ENCODE measurements at places on chromosomes 11 and 22.

GRCh38 chr11:1330473-1330872, 21.0 kb upstream of the TOLLIP start:
- no peak for DNase-seq

DNA sequence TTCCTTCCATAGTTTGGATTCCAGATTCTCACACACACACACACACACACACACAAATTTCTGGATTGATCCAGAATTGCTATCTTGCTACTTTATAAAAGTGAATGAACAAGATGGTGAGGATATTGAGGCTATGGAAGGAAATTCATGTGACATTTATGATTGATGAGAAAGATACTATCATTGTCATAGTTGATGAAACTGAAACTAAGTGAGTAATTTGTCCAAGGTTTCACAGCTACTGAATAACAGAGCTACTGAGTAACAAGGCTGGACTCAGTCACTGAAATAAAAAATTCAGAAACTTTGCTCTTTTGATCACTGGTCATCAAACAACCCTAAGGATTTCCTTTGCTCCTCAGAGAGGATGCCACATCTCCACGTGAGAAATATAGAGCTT, 16.2 kb downstream of the OR5D16 start:
- DNase-seq: no peak

- no peak for DNase-seq
Measured at GRCh38 chr22:25566898-25567235, 2.4 kb downstream of the GRK3 start.

- peak; percentile 44 for DNase-seq
Measured at GRCh38 chr22:36486619-36487384, 5.4 kb upstream of the TXN2 start.

DNA sequence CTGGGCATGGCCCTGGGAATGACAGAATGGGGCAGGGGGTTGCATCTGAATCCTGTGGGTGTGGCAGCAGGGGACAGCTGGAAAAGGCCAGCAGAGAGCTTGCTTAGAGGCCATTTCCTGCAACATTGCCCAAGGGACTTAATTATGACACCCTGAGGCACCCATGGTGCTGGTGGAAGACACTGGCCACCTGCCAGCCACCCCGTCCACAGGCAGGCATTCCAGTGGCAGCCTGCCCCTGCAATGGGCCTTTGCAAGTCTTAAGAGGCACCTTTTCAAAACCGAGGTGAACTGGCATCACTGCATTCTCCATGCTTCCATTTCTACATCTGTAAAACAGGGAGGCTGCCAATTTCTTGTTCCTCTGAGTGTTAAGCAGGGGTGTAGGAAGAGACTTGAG, 21.6 kb upstream of the SUSD2 start:
- no peak for DNase-seq

DNA sequence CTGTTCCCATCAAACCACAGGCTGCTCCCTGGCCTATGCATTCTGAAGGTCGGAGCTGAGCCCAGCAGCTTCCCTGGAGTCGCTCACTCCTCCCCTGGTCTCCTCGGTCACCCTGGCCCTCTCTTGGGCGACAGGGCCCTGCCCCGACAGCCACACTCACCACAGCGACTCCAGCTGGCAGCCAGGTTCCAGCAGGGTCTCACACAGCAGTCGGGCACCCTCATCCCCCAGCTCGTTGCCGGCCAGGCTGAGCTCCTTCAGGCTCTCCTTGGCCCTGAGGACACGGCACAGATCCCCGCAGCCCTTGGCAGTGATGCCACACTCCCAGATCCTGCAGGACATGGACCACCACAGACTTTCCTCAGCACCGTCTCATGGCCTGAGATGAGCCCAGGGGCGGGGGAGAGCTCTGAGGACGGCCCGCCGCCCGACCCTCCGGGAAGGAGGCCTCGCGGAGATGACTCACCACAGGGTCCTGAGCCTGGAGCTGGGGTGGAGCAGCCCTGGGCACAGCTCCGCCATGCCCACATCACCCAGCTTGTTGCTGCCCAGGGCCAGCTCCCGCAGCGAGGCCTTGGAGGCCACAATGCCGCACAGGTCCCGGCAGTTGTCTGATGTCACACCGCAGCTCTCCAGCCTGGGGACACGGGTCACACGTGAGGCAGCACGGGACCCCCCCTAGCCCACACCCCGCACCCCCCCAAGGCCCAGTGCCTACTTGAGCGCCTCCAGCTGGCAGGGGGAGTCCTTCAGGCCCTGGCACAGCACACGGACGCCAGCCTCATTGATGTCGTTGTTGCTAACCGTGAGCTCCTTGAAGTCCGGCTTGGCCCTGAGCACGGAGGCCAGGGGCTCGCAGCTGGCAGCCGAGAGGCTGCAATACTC, 8.5 kb downstream of the RNH1 start:
- no peak for DNase-seq

DNA sequence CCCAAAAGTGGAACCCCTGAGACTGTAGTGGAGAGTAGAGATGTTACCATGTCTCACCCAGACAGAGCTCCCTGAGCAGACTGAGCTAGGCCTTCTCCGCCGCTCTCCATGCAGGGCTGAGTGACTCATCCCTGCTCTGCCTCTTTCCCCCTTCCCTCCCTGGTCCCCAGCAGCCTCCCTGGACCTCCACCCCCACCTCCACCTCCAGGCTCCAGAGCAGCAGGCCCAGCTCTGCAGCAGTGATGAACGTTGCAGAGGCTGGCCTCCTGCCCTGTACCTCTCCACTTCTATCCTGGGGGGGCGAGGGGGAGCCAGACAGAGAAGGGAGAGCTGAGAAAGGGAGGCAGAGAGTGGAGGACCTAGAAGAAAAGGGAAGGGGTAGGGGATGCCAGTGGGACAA, 19.3 kb upstream of the ARAP1 start:
- DNase-seq: no peak

DNA sequence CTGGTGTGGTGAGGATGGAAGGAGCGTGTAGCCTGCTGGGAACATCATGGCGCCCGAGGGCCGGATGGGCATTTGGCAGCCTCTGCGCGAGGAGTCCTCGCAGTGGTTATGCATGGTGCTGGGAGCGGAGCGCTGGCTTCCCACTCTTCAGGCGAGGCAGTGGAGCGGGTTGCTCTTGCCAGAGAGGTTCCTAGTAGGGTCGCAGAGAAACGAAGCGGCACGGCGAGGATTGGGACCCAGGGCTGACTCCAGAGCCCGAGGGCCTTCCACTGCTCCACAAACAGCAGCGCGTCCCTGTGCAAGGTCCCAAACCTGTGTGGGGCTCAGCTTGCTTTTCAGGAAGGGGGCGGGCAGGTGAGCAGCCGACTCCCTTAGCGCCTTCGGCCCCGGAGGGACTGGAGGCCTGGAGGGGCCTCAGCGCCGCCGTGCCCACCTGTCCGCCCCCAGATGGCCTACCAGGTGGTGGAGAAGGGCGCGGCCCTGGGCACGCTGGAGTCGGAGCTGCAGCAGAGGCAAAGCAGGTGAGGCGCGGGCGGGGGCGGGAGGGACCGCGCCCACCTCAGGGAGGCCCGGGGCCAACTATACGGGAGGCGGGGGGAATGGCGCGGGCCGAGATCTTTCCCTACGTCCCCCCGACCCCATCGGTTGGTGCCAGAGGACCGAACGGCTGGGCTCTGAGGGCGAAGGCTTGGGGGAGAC, 7.2 kb downstream of the ATG16L2 start:
- no peak for DNase-seq

GRCh38 chr11:24575392-24575791, 78.5 kb downstream of the LUZP2 start:
- DNase-seq: no peak

DNA sequence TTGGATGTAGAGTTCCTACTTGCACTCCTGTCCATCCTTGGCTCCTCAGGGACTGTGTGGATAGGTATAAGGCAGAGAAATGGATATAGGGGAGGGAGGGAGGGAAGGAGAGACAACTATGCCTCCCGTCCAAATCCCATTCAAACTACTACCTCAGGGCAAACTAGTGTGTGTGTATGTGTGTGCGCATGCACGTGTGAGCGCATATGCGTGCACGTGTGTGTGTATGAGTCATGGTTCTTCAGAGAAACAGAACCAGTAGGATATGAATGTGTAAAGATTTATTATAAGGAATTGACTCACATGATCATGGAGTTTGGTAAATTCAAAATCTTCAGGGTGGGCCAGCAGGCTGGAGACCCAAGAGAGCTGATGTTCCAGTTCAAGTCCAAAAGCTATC, 42.2 kb upstream of the DRD2 start:
- DNase-seq: no peak

DNA sequence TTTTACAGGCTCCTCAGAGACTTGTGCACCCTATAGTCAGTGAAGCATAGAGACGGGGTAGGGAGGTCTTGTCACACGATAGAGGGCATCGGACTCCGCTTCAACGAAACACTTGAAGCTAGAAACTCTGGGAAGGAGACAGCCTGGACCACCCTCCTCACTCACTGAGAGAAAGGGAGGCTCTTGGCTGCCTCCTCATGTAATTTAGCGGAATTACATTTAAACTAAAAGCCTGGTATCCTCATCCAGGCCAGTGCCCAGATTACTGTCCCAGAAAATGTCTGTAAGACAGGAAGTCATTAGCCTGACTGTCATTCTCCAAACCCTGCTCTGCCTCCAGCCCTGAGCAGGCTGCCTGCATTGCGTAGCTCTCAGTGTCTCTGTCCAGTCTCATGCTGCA, 36.0 kb downstream of the TTLL1 start:
- no peak for DNase-seq

GRCh38 chr11:13984616-13985450, 22.3 kb downstream of the SPON1 start:
- DNase-seq: no peak

- DNase-seq: no peak
Measured at GRCh38 chr11:125425601-125426000, 70.5 kb downstream of the FEZ1 start.

DNA sequence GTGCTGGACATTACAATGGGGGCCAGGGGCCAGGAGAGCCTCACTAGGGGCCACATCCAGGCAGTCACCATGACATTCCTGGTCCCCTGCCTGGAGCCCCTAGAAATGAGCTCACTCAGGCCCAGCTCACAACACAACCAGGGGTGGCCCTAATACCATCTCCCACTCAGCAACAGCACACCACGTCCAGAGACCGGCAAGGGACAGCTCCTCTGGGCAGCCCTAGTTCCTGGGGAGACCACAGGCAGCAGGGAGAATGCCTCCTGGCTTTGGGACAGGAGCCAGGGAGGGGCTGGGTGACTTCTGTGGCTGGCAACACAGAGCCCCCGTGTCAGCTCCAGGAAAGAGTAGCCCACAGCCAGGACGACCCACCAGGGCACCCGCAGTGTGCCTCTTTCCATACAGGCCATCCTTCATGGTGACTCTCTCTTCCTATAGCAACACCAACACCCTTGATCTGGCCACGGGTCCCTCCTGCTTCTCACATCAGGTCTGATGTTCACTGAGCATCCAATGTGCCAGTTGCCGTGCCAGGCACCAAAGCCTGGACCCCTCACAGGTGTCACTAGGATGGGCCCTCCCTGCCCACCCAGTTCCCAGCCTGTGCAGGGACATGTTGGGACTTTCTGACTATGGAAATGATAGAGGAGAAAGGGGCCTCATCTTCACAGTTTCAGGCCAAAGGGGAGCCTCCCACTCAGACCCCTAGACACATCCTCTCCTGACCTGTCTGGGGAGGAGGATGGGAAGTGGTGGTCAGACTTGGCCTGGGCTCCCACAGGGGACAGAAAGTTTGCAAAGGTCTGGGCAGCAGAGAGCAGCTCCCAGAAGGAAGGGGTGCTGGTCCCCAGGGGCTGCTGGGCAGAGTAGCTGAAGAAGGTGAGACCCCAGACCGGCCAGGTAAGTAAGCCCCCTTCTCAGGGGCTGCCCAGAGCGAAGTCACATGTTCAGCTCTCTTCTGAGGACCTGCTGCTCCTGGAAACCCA, 43.2 kb downstream of the IGLL5 start:
- no peak for DNase-seq

DNA sequence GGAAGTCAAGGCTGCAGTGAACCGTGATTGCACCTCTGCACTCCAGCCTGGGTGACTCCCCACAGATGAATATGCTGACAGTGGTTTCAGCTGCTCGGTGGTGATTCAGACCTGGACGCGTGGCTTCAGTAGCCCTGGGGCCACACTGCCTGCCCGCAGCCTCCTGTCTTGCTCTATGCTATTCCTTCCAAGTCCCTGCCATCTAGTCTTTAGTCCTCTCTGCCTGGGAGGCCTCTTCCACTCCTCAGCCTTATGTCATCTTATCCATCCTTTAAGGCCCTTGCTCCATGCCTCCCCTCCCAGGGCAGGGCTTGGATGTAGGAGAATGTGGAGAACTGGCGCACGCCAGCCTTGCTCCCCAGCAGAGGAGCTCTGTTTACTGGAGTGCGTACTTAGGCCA, 23.0 kb downstream of the YDJC start:
- no peak for DNase-seq

GRCh38 chr11:6655790-6656583, at the start of gene DCHS1:
Gene DCHS1, minus strand, starts transcription at chr11:6655809. Its CDS starts 14,196 bp downstream, at chr11:6641613.
- DNase-seq: no peak

DNA sequence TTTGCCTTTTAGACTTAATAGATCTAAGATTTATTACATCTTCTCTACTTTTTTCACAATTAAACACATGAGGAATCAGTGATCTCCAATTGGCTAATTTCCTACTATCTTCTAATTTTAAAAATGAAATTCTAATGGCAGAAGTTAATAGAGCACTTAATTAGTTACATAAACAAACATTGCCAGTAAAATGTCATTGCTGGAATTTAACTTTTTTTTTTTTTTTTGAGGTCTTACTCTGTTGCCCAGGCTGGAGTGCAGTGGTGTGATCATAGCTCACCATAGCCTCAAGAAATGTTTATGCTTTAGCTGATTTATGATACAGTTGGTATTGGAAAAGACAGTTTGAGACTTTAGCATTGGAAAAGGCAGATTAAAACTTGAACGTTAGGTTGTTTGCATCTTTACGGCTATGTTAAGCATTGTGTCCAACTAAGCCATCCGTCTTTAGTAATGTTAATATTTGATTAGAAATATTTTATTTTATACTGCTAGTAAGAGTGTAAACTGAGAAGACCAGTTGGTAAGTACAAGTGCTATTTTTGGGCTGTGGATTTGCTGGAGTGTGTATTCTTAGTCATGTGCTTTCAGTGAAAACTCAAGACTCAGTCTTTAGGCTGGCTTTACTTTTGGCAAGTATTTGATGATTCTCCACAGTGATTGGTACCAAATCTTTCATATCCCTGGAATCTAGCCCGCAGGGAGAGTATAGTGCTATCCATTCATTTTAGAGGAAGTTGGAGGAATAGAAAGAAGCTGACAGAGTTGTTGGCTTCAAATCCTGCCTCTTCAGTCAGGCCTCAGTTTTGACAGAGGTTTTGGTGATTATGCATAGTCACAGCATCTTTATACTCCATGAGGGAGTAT, 4.5 kb downstream of the ANO5 start:
- no peak for DNase-seq

- no peak for DNase-seq
Measured at GRCh38 chr11:121681550-121682268, 228.9 kb upstream of the SORL1-AS1 start.

DNA sequence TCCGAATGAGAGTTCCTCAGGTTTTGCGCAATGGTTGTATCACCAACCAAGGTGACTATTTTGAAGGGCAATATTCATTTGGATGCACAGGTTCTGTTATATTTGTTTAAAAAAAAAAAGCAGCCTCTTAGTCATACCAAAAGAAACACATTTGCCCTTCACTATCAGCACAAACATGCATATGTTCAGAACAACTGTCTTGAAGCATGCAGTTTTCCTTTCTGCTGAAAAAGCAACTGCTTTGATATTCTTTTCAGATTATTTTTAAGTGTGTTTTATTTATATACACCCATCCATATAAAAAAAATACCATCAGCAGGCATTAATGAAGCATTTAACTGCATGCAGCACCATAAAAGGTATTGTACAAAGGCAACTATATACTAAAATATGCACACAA, 67.8 kb downstream of the RBFOX2 start:
- DNase-seq: no peak
